ENCODE measurements at places on chromosomes 7 and 10.

DNA sequence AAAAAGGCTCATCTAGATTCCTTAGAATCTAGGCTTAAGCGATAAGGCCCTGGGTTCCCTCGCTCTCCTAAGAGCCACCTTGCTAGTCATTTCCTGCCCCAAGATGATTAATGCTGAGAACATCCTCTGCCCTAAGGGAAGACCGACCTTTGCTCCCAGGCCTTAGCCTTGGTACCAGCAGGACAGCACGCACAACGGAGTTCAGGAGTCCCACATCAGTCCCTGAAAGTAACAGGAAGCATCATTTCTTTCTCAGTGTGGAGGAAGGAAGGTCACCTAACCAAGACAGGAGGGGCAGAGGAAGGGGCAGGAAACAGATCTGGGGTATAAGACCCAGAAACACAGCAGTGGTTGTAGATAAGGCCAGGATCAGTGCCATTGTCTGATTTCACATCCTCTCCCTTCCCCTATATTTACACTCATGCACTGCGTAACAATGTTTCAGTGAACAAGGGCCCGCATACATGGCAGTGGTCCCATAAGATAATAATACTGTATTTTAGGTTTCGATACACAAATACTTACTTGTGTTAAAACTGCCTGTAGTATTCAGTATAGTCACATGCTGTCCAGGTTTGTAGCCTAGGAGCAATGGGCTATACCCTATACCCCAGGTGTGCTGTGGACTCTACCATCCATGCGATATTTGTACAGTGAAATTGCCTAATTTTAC lies 8.1 kb upstream of the FAM107B start:
- no peak for DNase-seq

DNA sequence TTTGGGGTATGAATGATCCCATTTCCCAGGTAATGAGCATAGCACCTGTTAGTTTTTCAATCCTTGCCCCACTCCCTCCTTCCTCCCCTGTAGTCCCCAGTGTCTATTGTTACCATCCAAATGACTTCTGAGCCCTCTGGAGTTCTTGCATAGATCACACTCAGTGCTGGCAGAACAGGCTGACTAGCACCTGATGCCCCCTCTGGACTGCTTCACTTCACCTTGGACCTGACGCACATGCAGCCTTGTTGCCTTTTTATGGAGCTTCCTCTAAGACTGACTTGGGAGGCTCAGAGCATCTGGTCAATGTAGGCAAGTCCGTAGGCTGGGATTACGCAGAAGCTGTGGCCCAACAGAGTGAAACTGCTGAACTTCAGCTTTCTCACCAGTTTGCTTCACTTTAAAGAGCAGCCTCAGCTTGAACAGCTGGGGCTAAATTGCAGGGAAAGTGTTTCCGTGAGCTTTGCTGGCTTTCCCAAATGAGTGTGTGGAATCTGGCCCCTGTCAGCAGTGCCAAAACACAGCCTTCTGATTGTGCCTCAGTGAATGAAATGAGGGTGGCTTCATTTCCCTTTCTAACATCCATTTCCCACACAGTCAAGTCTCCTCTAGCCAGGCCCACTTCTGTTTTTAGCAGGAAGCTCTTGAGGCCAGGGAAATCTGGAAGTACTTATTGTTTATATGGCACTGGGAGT lies 48.5 kb downstream of the NXPH1 start:
- DNase-seq: no peak

- no peak for DNase-seq
Measured at GRCh38 chr10:112687647-112688046, 240.6 kb downstream of the VTI1A start.

DNA sequence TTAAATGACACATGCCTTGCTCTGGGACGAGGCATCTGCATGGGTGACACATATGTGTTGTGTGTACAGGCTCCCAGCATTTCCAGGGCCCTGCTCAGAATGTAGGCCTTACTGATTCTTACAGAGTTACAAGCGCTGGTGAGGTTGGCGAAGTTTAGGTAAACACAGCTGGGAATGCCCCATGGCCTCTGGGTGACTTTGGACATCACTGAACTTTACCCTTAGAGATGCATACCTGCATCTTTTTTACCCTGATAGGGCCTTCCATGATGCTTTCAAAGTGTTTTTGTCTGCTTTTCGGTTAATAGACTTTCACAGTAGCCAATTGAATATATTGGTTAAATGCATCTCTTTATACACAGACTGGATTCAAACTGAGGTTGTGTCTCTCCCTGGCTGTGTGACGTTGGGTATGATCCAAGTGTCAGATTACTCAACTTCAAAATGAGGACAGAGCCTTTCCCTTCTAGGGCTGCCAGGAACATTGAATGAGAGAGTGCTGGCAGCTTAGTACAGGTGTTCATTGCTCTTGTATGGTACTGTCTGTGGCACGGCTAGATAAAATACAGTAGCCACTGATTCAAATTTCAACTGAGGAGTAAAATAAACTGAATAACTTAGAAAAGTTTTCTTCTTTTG lies 29.5 kb downstream of the EGFR start:
- DNase-seq: no peak

All from stimulated activated CD4-positive, alpha-beta T cell treated with anti-CD3 and anti-CD28 coated beads, TNF-alpha, amount 100 ng/mL, for 1 hour (primary cell).